ENCODE measurements at places on chromosomes 5 and 9.

GRCh38 chr9:136313111-136314055 is 9.5 kb upstream of the CCDC187 start:
- no peak for DNase-seq

- DNase-seq = peak; percentile 65
Measured at GRCh38 chr9:70553707-70554673, 139.5 kb upstream of the KLF9 start.

DNA sequence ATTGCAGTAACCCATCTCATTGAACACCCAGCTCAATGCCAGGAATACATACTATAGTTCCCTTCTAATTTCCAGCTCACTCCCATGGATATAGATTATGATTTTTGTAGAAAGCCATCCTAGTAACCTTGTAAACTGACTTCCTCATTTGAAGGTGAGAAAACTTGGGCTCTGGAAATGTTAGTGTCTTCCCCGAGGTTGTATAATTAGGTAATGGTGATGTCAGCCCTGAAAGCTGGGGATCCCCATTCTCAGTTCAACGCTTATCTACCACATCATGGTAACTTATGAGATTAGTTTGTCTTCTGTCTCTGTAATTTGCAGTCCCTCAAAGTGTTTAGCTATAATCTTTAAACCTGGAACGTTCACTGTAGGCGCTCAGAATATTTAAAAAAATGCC is 34.6 kb upstream of the PTCH1 start:
- no peak for DNase-seq

DNA sequence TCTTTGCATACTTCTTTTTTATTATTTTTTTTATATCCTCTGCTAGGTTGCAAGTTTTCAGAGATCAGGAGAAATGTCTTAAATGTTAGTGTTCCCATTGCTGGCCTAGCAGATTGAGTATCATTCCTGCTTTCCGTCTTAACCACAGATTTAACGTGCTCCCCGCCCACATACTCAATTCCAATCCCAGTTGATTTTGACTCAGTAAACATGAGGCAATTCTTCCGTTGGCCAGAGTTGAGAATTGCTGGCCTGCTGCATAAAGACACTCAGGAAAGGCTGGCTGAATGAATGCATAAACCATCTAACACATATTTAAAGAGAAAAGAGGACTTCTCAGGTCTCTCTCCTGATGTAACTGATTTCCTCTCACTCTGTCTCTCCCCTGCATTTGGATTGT is 46.8 kb upstream of the PLPP6 start:
- DNase-seq = no peak

DNA sequence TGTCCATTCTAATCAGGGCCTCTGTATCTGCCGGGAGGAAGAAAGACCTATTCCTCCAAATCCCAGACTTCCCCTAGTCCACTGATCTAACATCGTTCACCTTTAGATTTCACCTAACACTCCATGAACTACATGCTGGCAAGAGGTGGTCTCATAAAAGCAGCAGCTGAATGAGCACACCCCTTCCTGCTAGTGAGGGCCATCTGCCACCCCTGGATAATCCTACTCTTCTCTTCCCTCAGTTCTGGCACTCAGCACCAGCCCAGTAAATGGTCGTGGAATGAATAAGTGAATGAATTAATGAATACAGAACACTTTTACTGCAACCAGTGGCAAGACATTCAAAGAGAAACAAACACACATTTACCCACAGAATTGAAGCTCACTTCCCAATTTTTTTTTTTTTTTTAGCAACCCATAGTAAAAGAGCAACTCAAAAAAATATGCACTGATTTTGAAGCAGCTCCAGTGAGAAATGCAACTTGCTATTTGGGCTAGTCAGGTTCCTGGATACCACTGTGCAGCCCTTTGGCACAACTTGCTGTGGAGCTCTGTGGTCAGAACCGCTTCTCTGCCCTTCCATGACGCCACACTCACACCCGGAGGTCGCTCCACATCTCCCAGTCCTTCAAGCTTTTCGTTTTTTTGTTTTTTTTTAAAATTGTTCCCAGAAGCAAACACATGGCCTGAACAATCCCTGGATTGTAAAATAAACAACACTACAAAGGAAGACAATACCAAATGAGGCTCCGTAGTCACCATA is 6.2 kb downstream of the RNF183 start:
- no peak for DNase-seq

DNA sequence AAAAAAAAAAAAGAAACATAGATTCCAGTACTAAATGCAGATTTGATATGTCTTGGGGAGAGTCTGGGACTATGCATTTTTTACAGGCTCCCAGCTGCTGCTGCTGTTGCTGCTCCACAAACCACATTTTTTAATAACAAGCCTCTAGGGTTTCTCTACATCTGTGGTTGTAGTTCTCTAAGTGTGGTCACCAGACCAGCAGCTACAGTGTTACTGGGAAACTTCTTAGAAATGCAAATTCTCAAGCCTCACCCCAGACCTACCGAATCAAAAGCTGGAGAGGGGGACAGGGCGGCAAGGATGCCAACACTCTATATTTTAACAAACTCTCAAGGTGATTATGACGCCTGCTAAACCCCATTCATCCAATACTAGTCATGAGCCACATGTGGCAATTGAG is 293.4 kb upstream of the PTGER4 start:
- no peak for DNase-seq

GRCh38 chr5:112869948-112870347 is 8.9 kb downstream of the SRP19 start:
- DNase-seq = no peak

DNA sequence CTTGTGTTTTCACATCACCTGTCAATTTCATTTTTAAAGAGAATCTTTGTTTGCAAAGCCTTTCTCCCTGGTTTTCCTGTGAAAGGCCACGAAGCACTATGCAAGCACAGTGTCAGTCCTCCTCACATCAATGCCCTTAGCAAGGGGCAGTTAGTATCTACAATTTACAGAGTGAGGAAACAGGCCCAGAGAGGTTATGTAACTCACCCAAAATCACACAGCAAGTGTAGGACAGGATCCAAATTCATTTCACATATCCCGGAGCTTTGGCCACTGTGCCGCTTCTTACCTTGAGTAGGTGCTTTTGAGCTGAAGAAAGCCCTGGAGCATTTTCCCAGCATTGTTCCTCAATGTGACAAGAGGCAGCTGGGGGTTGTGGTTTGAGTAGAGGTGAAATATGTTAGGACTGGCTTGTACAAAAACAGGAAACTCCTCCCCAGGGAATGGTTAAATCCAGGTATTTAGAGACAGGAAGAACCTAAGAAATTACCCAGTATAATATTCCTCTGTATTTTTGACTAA is 283.8 kb downstream of the NTRK2 start:
- no peak for DNase-seq

- DNase-seq = no peak
Measured at GRCh38 chr5:140293849-140294100, 9.1 kb downstream of the PFDN1 start.
